ENCODE measurements at places on chromosomes 4 and X.

DNA sequence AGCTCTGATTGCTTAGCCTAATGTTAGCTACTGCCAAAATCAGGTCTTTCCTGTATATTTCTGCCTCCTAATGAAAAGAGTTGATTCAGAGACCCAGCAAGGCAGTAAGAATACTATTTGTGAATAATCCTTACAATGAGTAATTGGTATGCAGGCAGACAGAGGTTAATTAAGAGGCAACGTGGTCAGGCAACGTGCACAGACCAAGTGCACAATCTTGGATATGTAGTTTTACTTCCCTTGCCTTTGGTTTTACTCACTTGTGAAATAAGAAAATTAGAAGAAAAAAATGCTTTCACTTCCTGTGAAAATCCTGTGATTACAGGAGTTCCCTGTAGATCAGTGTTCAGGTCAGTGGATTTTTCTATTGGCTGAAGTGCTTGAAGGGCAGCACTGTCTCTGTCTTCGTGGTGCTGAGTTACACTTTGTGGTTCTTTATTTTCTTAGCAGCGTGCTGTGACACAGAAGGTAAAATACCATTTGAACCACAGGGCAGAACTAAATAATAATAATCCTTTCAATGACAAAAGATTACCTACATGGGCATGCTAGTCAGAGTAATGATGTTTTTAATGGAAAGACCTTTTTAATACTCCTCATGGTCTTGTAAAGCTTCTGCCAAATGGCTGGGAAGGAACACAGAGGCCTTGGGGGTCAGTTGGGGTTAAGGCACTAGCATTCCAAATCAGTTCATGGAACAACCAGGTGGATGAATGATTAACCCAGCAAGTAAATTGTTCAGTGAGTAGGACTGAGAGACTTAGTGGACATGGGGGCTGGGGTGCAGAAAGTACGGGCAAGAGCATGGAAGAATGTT is 430.9 kb downstream of the MAPK10 start:
- no peak for DNase-seq

- no peak for DNase-seq
Measured at GRCh38 chr4:76897536-76898384, at the start of gene SOWAHB. SOWAHB (minus strand) TSS chr4:76898144; CDS start chr4:76897849, 295 bp downstream.

- DNase-seq: no peak
Measured at GRCh38 chr4:6331018-6331417, 61.4 kb downstream of the WFS1 start.

DNA sequence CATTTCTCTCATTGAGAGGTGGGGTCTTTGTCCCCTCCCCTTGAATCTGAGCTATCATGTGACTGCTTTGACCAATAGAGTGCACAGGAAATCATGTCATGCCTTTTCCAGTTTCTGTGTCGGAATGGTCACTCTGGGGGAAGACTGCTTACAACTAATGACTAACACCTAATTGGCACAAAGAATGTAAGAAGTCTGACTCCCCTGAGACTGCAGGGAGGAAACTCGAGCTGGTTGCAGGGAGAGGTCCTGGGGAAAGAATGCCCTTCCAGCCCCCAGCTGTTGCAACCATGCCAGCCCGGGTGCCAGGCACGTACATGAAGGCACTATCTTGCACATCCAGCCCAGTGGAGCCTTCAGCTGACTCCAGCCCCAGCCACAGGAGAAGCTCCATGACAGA is 254.2 kb downstream of the DHX15 start:
- no peak for DNase-seq

DNA sequence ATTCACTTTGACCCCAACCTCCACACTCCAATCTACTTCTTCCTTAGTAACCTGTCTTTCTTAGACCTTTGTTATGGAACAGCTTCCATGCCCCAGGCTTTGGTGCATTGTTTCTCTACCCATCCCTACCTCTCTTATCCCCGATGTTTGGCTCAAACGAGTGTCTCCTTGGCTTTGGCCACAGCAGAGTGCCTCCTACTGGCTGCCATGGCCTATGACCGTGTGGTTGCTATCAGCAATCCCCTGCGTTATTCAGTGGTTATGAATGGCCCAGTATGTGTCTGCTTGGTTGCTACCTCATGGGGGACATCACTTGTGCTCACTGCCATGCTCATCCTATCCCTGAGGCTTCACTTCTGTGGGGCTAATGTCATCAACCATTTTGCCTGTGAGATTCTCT is 344 bp downstream of the OR13H1 start:
- DNase-seq: no peak

GRCh38 chr4:77052352-77052751 is 23.4 kb downstream of the CCNI start:
- no peak for DNase-seq

- DNase-seq: no peak
Measured at GRCh38 chr4:138393886-138394610, 151.9 kb upstream of the SLC7A11 start.

- no peak for DNase-seq
Measured at GRCh38 chr4:184988611-184989010, 29.7 kb upstream of the HELT start.

GRCh38 chrX:96425200-96425599 is 259.4 kb upstream of the DIAPH2 start:
- DNase-seq: peak; percentile 15

- DNase-seq: no peak
Measured at GRCh38 chrX:15785176-15785750, 5.0 kb upstream of the ZRSR2 start.

DNA sequence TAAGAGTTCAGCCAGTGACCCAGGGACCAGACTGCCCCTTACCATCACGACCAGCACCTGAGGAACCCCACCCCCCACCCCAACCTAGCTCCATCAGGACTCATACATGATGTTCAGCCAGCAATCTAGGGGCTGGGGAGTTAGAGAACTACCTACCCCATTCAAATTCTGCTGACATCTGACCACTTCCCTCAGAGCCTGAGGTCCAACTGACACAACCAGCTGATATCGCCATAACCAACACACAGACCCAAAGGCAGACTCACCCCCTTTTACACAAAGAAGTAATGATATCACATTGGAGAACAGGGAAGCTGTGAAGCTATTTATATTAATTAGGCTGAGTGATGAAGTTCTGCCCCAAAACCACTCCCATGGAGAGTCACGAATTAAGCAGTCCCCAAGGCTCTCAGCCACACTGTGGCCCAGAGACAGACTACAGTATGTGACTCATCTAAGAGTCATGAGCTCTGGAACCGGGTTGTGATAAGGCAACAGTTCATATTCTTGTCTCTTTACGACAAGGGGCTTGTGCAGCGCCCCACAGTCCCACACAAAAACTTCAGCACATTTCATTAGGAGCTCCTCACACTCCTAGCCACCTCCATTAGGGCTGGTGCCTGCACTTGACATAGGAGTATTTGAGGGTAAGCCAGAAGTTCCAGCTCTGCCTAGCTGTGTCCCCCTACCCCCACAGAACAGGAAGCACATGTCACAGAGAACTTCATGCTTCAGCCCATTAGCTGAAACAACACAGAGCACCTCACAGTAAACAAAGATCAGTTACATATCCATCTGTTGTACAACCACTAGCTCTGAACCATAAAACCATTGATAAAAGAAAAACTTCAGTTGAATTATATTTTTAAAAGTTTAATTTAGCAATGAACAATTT is 184.7 kb upstream of the ZCCHC13 start:
- no peak for DNase-seq

DNA sequence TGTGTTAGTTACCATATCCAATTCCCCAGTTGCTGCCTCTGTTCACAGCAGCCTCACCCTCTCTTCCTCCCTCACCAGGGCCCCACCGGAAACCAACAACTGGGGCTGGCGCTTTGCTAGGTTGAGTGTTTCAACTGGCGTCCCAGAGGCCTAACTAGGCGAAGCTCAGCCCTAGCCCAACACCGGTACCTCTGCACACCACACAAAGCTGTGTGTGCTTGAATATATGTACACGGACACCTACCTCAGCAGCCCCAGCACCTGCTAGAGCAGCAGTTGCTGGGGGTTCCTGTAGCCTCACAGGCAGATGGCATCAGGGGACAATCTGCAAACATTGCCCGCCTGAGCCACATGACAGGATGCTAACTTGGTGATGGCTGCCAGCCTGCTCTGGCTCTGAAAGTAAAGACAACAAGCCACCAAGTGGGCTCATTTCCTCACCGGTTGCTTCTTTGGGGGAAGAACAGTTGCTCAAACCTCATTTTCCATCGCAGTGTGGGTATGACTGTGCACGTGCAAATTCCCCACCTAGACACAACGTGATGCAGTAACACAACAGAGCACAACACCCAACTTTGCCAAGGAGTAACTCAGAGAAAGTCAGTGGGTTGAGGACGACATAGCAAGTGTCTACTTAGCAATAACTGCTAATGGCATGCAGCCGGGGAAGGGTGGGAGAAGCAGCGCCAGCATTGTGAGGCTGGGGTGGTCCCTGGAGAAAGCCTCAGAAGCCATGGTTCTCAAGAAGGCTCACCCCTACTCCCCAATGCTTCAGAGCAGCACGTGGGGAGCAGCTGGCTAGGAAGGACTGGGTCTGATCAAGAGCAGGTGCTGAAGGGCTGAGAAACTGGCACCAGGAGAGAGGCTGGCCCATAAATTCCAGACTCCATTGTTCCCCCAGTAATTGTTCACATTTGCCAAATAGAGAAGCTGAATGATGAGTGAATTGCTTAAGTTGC is 139.5 kb downstream of the SH3KBP1 start:
- no peak for DNase-seq

GRCh38 chrX:71541210-71542022 is 8.5 kb downstream of the OGT start:
- peak; percentile 6 for DNase-seq

DNA sequence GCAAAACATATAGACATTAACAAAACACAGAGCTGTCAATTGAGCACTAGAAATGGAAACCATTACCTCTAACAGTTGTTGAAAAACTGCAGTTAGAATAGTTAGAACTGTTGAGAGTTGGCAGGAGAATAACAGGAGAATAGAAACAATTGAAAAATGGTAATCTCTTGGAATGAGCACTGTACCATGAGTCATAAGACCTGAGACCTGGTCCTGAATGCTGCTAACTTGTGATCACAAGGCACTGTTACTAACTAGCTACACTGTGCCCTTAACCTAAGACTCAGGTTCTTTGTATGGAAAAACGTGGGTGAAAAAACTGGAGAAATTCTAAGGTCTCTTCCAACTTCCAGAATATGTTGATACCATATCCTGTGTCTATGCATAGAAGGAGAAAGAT is 29.3 kb downstream of the FAM114A1 start:
- DNase-seq: no peak

DNA sequence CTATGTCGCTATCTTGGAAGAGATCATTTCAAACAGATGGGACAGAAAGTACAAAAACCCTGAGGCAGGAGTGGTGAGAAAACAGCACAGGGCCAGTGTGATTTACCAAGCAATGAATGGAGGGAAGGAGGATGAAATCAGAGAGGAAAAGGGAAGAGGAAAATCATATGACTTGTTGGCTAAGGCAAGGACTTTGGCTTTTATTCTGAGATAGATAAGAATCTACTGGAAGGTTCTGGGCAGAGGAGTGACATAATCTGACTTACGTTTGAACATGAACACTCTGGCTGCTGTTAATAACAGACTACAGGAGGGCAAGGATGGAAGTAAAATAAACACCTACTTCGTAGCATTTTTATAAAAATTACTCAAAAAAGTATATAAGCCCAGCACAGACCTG is 207.8 kb upstream of the SLC7A11 start:
- peak; percentile 13 for DNase-seq

- no peak for DNase-seq
Measured at GRCh38 chrX:23621621-23622265, 45.5 kb upstream of the PRDX4 start.

GRCh38 chrX:51931566-51932150 is 38.2 kb downstream of the MAGED1 start:
- peak; percentile 1 for DNase-seq

- DNase-seq: no peak
Measured at GRCh38 chr4:147596981-147597380, 20.2 kb upstream of the TMEM184C start.

- DNase-seq: no peak
Measured at GRCh38 chrX:114462266-114462665, 121.6 kb upstream of the HTR2C start.

DNA sequence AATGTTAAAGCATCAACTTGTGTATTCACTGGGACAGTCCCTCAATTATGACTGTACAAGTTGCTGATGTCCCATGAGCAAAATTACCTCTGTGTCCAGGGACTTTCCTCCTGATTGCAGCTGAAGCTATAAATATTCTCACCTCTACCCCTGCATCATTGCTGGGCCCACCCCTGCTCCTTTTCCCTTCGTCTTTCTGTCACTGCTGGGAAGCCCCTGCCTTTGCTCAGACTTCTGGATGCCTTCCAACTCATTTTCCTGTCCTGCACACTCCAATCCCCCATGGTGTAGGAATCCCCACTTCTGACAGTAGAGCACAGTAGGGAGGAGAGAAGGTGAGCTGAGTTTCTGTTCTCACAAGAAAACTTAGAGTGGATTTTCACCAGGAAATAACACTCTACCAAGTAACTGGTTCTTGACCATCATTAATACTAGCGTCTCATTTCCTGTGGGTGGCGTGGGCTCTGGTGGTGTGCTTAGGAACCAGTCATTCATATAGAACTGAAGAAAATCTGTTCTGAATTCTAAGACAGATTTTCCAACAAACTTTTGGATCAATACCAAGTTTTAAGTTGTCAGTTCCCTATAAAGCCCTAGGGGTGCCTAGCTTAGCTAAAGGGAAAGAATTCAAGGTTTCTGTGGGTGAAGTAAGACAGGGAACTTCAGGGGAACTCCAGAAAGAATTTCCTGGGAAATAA is 136.2 kb upstream of the MED14 start:
- no peak for DNase-seq

DNA sequence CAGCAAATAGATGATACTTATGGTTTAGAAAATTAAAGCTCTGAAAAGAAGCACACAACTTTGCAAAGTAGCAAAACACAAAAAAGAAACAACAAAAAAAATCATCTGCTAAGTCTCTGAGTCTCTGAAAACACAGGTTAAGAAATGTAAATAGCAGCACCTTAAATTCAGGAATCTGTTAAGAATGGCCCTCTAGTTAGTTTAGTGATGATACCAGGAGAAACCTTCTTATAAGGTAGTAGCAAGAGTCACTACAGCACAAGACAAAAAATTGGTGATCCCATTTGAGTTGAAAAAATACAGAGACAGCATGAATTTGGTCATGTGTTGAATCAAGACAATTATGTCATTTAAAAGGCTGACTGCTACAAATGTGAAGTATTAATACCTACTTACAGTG is 308.2 kb upstream of the ADGRL3 start:
- no peak for DNase-seq

DNA sequence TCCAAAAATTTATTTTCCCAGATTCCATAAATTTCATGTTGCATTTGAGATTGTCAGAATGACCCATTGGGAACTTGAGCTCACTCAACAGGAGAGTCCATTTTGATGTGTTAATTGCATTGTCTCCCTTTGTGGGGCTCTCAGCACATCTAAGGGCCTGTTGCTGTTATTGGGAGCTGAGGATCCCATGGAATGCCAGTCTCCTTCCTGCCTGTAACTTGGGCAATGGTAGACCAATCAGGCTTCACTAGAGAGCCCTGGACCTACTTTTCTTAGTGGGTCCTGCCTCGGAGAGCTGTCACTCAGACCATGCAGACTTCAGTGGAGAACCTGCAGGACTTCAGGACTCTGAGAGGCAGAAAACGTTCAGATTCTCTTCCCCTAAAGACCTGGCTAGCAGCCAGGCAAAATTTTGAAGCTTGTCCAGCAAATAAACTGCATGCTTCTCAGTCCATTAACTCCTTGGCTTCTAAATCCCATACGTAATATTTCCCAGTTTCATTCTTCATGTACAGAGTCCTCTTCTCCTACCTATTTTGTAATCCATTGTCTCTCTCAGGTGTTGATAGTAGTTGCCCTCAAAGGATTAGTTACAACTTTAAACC is 25.1 kb downstream of the OCRL start:
- peak; percentile 19 for DNase-seq
